SHP77 treated with DMSO at 0.1 percent for 48 hours (cell line): ENCODE measurements at places on chromosomes 3 and 15.

DNA sequence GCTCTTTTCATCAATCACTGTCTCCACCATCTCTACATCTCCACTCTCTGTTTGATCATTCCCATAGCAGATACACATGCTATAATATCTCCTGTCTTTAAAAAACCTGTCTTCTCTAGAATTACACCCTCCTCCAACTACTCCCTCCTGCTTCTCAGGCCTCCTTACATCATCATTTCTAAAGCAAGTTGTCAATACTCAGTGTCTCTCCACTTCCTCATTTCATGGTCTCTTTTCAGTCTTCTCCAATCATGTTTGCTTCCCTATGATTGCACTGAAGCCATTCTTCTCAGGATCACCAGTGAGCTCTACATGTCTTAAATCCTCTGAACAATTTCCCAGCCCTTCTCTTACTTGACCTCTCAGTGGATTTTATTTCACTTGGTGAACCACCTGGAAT is 87.0 kb upstream of the ZNF280D start:
- no peak for DNase-seq

GRCh38 chr3:132020058-132020457 is 14.8 kb downstream of the CPNE4 start:
- DNase-seq: no peak

- DNase-seq: no peak
Measured at GRCh38 chr15:98599909-98600691, 48.2 kb upstream of the IGF1R start.

- no peak for DNase-seq
Measured at GRCh38 chr15:41610048-41610447, 50.2 kb upstream of the MGA start.

- DNase-seq: no peak
Measured at GRCh38 chr3:138186803-138187295, 252 bp upstream of the ARMC8 start.

DNA sequence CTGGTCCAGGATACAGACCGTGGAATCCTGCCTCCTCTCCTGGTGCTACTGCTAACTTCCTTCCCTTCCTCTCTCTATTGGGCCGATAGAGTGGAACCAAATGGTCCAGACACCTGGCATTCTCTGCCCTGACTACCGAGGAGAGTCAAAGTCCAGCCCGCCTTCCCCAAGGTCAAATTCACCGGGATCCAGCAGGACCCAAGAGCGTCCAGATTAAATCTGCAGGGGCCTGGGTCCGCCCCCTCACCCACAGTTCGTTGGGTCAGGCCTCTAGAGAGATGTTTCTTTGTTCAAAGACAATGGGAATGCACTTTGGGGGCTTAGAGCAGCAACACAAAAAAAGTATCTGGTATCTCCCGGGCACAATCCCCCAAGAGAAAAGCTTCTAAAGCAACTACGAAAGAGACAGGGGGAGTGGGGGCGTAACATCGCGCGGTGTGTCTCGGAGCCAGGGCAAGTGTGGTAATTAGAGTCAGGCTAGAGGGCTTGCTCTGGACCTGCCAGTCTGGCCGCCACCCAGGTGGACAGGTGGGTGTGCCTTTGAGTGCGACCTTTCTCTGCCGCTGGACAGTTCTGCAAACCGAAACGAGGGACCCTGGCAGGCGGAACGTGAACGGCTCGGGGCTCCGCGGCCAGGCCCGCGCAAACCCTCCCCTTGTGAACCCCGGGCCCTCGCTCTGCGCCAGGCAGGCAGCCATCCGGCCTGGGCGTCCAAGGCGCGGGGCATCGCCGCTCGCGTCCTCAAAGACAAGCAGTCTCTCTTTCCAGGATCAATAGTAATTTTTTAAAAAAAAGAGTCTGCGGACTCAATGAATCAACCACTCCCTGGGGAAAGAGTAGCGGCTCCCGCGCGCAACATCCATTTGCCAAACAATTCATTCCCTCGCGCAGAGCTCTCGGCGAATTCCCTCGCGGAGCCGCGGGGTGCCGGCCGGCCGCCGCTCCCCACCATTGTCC is 806 bp downstream of the KLHL25 start:
- no peak for DNase-seq

DNA sequence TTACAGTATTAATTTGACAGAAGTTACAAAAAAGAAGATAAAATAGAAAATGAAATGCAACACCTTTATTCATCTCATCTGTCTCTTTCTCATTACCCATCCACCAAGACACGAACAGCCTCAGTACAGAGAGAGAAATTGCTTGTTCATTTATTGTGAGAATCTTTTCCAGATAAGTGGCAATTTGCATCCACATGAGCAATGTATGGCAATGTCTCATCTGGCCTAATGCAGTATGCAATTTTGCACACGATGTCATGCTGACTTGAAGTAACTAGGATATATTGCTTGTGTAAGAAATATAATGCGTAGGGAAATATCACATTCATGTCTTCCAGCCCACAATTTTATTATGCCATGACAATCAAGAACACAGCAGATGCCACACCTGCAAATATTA is 866.9 kb downstream of the ROBO1 start:
- DNase-seq: no peak

DNA sequence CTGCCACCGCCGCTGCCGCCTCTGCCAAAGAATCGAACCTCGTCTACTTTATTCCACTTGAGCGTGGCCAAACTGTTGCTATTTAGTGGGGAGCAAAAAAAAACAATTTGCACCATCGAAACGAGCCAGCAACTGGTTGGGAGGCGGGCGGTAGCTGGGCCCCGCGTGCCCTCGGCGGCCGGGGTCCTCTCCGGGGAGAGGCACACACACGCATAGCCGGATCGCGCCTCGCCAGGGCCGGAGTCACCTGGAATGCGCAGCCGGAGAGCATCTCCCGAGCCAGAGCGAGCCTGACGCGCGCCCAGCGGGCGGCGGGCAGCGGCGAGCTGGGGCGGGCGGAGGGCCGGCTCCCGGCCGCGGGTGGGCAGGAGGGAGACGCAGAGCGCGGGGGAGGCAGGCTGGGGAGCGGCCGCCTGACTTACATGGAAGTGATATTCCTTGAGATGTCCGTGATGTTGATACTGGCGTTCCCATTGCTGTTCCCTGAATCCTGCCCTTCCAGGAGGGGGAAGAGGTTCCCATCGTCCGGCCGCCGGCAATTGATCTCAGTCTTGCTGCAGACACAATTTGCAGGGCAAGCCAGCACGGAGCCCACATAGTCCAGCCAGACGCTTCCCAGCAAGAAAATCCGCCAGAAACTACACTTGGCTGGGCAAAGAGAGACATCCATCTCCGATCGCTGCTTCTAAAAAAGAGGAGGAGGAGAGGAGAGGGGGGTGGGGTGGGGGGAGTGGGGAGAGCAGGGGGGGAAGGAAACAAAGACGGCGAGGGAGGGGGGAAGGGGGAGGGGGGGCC is 858 bp downstream of the NTRK3 start:
- no peak for DNase-seq

DNA sequence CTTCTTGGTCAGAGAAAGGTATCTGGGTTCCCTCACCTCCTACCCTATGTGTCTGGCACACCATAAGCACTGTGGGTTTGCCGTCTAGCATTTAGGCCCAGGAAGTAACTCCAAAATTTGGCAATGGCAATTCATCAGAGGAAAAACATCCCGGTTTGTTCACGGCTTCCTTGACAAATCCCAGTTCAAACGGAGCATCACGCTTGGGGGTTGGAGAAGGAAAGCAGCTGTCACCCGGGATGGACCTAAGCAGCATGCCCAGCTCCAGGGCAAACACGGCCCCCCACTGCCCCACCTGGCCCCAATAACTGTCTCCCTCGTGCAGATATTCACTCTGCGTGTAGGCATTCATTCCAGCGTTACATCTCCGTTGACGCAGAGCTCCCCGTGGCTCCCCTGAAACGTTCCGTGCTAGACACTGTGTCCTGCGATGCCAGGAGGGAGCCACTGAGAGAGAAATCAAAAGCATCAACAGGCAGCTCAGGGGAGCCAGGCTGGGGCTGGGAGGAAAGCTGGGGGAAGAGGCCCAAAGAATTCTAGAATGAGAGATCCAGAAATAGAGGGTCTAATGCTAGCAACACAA is 41.4 kb downstream of the NTRK3 start:
- DNase-seq: no peak

GRCh38 chr3:82520846-82521245 is 759.4 kb upstream of the GBE1 start:
- DNase-seq: no peak

DNA sequence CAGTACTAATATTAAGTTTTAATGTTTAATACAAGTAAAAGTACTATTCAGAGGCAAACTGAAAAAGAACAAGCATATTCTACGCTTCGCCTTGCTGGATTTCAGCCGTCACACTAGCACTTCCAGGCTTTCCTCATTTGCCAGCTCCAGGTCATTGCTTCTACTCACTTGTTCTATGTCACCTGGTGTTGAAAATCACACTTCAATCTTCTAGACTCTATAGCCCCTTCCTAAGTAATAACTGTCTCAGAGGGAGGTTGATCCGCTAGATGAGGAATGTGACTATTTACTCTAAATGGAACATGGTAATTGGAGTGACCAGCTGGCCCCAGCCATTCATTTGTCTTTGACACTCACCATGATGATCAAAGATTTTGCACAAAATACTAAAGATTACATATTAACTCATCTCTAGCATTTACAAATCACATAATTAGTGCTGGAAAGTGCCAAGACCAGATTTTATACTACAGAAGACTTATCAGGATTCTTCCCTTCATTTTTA is 92.0 kb downstream of the GAP43 start:
- DNase-seq: no peak

DNA sequence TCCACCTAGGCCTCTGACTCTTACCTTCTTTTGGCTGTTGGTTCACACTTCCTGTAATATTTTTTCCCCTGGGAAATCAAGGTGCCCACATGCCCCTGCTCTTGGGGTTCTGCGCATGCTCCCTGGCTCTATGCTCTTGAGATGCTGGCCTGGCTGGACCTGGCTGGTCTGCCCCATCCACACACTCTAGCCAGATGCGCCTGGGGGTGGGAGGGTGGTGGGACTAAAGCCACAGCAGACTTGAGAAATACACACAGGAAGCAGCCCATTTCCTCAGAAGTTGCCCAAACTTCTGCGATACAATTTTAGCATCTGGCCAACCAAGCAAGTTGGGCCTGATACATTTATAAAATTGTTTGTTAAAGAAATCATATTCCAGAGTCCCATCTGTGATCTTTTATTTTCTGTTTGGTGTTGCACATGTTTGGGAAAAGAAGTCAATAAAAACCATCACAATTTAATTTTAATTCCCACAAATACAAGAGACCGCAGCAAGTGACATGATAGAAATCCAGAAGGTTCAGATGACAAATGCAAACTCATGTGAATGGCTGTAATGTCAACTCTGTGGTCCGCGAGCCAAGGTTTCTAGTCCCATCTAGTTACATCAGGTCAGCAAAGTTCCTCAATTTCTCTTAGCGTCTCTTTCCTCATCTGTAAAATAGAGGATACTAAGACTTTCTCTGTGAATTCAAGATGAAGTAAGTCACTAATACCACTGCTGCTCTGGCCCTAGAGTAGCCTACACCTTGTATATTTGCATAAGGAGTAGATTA is 55.9 kb upstream of the MEF2A start:
- no peak for DNase-seq

GRCh38 chr15:34584330-34584668 is 848 bp upstream of the GOLGA8B start:
- DNase-seq: no peak

GRCh38 chr15:84736375-84736774 is 12.0 kb upstream of the ZNF592 start:
- no peak for DNase-seq

GRCh38 chr3:96430079-96430478 is 384.3 kb upstream of the EPHA6 start:
- no peak for DNase-seq

GRCh38 chr3:114307222-114307830 is 13.5 kb downstream of the TIGIT start:
- no peak for DNase-seq

- DNase-seq: no peak
Measured at GRCh38 chr3:21520106-21520963, 230.7 kb downstream of the ZNF385D start.

DNA sequence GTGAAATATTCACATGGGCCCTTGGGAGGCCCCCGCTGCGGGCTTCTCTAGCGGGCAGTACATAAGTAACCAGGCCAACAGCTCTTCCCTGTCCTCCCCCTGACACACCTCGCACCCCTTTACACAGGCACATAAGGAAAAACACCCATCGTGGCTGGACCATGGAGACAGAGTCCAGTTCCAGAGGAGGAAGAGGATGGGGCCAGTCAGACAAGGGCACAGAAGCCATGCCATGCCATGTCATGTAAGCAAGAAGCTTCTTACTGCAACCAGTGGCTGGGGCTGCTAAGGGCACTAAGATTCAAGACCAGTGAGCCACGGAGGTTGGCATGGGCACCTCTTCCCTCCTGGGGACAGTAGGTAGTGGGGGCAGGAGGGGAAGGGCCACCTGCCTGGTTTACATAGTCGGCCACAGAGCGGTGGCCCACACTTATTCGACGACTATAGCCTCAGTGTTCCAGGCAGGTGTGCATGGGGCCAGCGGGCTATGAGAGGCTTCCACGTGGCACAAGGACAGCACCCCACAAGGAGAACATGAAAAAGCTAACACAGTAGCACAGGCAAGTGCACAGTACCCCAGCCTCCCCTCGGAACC is 5.7 kb upstream of the CYP11A1 start:
- no peak for DNase-seq

- no peak for DNase-seq
Measured at GRCh38 chr15:59524331-59524731, 86.3 kb downstream of the FAM81A start.

GRCh38 chr3:101999177-101999779 is 150.0 kb downstream of the NFKBIZ start:
- DNase-seq: no peak

DNA sequence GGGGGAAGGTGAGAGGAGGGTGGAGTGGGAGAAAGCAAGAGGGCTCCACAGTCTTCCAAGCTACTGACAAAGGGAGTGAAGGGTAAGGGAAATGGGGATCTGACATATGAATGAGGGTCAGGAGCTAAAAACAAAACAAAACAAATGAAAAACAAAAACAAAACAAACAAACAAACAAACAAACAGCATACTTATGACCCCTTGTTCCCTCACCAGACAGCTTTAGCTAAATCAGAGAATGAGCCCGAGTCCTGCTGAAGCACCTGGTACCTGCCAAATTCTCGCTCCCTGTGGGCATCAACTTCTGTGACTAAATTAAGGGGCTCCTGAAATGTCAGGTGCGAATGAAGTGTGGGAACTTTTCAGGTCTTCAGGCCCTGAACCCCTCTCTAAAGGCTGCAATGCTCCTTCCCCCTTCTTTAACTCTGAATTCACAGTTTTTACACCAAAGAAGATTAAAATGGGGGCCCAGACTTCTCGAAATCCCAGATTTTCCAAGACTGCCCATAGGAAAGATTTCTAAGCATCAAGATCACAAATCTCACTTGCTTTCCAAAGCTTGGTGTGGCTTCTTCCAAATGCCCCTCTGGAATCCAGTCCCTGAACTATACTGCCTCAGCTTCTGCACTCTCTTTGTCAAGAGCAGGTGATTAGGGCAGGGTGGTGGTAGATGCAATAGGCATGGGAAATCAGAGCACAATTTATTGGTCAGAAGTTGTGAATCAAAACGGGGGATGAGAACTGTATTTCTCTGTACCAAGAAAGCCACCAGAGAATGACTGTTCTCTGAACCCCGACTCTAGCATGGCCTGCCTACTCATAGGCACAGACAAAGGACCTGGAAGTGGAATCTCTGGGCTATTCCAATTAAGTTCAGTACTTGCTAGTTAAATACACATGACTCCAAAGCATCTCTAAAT is 40.9 kb downstream of the ZIC4 start:
- no peak for DNase-seq

GRCh38 chr15:69253156-69253555 is 45.6 kb upstream of the PAQR5 start:
- DNase-seq: no peak
